ENCODE measurements at places on chromosomes 16 and 17.
A peak's percentile ranks its signal among the peaks of the same experiment; 100 is the strongest.

DNA sequence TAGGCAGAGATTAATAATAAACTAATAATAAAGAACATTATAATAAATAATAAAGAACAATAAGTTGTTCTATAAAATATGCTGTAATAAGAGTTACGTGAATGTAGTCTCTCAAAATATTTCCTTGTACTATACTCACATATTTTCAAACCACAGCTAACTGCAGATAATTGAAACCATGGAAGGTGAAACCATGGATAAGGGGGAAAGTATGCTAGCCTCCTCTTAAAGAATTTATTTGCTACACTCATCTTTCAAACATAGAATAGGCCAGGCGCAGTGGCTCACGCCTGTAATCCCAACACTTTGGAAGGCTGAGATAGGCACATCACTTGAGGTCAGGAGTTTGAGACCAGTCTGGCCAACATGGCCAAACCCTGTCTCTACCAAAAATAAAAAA is 18.5 kb downstream of the CYTH1 start:
- no peak for DNase-seq

GRCh38 chr17:78617511-78618061 is 40.4 kb upstream of the DNAH17 start:
- DNase-seq = no peak

GRCh38 chr16:70691223-70692129 is 5.6 kb upstream of the MTSS2 start:
- peak; percentile 58 for DNase-seq

- DNase-seq = peak; percentile 74
These were observed 2.7 kb downstream of the KRT36 start for GRCh38 chr17:41486809-41487530.

GRCh38 chr17:75849724-75850123 is 5.4 kb downstream of the WBP2 start:
- DNase-seq = no peak

DNA sequence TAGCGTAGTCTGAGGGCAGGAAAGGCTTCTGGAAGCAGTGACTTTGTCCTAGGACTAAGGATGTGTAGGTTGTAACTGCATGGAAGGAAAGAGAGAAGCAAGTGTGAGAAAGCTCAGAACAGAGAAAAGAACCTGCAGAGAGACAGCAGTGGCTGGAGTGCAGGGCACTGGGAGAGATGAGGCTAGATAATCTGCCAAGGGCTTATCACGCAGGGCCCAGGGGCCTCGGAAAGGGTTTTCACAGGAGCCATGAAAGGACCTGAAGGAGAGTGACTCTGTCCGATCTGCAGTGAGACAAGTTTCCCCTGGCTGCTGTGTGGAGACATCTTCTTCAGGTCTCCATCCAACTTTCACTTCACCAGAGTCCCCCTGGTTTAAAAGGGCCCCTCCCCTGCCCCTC is 7.1 kb upstream of the SRCAP start:
- no peak for DNase-seq

- DNase-seq = peak; percentile 69
These were observed 145.5 kb downstream of the AXIN2 start for GRCh38 chr17:65415991-65416390.

DNA sequence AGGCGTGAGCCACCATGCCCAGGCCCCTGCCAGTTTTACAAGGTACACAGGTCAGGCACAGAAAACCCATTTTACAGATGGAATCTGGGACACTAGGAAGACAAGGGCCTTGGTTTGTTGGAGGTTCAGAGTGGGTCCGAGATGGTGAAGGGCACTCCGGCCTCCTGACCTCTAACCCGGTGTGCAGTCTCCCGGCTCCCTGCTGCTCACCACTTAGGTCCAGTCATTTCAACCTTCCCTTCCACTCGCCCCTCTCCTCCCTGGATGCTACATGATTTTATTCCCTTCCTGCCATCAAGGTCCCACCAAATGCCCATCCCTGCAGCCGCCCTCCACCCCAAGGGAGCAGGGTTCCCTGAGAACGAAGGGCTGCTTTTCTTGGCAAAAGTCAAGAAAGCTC is 8.7 kb downstream of the ITGAX start:
- DNase-seq = no peak

GRCh38 chr16:29909391-29909790 is 9.1 kb downstream of the ASPHD1 start:
- no peak for DNase-seq

- DNase-seq = no peak
These were observed 49.5 kb downstream of the COX4I1 start for GRCh38 chr16:85848986-85849385.

DNA sequence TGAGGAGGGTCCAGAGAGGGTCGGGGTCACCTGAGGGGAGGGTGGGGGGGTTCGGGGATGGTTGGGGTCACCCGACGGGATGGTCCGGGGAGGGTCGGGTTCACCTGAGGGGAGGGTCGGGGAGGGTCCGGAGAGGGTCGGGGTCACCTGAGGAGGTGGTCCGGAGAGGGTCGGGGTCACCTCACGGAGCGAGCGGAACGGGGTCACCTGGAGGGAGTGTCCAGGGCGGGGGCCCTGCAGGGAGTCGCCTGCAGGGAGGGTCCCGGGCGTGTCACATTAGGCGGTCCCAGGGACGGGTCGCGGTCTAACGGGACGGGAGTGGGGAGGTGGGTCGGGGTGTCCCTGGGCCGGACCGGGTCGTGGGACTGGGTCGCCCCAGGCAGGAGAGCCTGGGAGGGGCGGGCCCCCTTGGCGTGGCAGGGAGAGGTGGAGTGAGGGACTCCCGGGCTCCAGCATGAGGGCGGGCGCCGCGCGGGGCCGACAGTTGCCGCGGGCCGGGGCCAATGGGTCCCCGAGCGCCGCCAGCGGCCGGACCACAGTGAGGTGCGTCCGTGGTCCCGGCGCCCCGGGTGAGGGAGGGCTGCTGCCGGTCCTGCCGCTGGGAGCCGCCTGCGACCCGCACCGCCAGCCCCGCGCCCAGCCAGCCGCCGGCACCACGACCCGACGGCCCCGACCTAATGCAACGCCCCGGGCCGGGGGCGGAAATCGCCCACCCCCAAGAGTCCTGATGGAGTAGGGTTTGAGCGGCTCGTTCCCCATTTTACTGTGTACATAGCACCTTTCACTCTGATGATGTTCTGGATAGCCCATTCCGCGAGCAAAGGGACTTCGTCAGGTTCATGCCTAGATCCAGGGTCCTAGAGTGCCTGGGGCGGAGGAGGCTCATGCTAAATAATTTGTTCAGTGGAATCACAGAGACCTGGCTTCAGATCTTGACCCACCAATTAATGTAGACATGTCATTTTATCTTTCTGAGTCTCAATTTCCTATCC is 1.2 kb upstream of the ABCA3 start:
- no peak for DNase-seq

DNA sequence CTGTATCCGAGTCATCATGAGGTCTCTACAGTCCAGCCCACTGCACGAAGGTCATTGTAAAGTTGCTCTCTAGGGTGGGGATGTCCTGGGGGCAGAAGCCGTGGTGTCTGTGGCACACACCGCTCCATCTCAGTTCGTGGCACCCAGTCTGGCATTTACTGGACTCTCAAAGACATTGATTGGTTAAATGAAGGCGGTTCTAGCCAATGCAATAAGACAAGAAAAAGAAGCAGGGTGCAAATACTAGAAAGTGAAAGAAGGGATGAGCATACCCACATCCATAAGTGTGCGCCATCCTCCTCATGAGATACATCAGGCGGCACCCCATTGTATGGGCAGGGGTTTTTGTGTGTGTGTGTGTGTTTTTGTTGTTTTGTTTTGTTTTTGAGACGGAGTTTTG is 10.7 kb upstream of the ATP2A3 start:
- DNase-seq = no peak

GRCh38 chr17:38460082-38460715 is 31.9 kb downstream of the ARHGAP23 start:
- no peak for DNase-seq

- peak; percentile 15 for DNase-seq
These were observed 22.6 kb upstream of the METRNL start for GRCh38 chr17:83056583-83057396.

DNA sequence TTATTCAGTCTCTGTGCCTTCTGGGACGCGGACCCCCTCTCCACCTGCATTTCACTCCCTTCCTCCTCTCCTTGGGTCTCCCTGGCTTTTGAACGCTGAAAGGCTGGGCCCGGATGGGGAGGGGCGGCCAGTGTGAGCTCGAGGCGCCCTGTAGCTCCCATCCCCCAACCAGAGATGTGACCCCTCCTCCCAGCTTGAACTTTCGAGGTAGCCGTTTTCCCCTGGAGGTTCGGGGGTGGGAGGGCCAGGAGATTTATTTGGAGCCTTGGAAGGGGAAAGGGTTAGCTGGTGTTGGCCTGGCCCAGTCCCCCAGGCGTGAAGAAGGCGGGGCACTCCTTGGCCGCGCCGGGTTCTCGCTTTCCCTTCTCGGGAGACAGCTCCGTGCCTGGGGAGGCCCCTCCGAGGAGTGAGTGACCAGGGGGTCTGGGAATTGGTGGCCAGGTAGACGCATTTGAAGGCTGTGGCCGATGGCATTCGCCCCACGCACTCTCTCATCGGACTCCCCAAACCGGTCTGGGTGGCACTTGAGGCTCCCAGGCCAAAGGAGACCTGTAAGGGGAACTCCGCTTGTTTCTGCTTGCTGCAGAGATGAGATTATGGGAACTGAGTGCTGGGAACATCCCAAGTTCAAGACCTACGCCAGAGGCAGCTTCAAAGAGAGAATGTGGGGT is 942 bp downstream of the LDAF1 start:
- peak; percentile 79 for DNase-seq
